ENCODE measurements at places on chromosomes 1 and 21.

- DNase-seq = no peak
These were observed 18.4 kb downstream of the SYT2 start for GRCh38 chr1:202691816-202692215.

- no peak for DNase-seq
These were observed 7.9 kb downstream of the HYI start for GRCh38 chr1:43445606-43446387.

- DNase-seq = no peak
These were observed 1011.1 kb downstream of the PLA2G4A start for GRCh38 chr1:187839873-187840272.

- DNase-seq = peak; percentile 89
These were observed 32.3 kb upstream of the ETS2 start for GRCh38 chr21:38773099-38774061.

GRCh38 chr1:157515709-157516108 lies 36.6 kb downstream of the FCRL5 start:
- DNase-seq = no peak

GRCh38 chr1:36397083-36397377 lies 678 bp downstream of the LSM10 start:
- no peak for DNase-seq

DNA sequence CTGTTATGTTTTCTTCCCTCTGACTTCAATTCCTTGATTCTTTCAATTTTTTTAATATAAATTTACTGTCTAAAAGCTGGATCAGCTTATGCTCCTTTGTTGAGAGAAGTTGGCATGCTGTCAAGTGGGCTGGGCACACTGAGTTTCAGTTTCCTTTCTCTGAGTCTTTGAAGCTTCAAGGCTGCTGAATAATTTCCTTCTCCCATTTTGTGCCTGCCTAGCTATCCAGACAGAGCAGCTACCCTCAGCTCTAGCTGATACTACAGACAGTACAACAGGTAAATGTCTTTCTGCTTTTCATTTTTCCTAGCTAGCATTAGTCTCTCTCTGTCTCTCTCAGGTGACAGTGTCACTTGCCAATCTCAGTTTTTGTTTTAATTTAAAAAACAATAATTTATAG lies at the start of gene IFI44:
TSS of gene IFI44 (plus strand) at position 204 of the 400 bp plus-strand sequence. CDS start 365 bp downstream, outside the sequence.
- peak; percentile 36 for DNase-seq

DNA sequence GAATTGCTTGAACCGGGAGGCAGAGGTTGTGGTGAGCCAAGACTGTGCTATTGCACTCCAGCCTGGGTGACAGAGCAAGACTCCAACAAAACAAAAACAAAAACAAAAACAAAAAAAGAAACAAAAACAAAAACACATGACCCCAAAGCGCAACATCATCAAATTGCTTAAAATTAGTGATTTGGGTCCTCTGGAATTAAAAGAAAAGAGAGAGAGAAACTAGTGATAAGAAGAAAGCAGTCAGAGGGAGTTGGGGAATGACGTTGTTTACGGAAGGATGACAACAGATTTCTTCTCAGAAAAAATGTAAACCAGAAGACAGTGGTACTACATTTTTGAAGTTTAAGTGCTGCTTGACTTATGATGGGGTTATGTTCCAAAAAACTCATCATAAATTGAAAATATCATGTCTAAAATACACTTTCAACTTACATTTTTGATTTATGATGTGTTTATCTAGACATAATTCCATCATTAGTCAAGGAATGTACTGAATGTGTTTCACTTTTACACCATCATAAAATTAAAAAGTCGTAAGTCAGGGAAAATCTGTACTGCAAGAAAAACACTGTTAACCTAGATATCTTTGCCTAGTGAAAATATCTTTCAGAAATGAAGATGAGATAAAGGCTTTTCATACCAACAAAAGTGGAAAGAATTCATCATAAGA lies 88.0 kb downstream of the MT1HL1 start:
- no peak for DNase-seq

Measured in PC-9 (cell line).